Peyer's patch (tissue), 4 donors: ENCODE measurements at places on chromosomes 7 and 10. TPM values are rescaled to one million over a fixed set of nuclear protein-coding genes. Genes with fewer than 3 reads are reported as not detected.

- no peak for DNase-seq
These were observed 285.0 kb downstream of the PHTF2 start for GRCh38 chr7:78083476-78084120.

GRCh38 chr7:130961128-130961601 lies 227.2 kb upstream of the KLF14 start:
- DNase-seq, result peak; percentile 50

DNA sequence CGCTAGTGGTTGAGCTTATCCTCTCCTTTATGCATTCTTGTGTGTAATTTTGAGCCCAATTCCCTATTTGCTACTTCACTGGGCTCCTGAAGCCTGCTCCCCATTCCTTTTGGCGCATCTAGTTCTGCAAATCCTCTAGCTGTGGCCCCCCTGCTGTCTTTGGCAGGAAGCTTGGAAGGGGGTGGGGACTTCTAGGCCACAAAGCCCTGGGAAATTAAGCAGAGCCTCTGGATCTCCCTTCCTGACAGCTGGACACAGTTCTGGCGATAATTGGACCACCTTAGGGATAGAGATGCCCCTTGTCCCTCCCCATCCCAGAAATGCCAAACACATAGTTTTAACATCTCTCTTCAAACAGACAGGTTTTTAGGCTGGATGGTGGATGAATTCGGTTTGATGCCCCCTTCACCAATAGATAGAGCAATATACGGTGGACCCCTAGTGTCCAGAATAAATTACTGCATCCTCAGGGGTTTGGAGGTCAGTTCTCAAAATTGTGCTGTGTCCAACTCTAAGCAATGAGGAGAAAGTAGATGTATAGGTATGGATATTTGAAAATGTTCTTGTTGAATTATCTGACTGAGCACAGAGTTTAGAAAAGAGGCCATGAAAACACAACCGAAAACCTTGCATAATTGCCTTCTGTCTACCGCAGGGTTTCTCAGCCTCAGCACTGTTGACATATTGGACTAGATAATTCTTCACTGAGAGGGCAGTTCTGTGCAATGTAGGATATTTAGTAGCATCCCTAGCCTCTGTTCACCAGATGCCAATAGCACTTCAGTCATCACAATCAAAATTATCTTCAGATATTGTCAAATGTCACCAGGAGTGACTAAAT lies 75.5 kb downstream of the PAPSS2 start:
- DNase-seq, result no peak

GRCh38 chr7:8149222-8149621 lies 112.7 kb downstream of the ICA1 start:
- no peak for DNase-seq

DNA sequence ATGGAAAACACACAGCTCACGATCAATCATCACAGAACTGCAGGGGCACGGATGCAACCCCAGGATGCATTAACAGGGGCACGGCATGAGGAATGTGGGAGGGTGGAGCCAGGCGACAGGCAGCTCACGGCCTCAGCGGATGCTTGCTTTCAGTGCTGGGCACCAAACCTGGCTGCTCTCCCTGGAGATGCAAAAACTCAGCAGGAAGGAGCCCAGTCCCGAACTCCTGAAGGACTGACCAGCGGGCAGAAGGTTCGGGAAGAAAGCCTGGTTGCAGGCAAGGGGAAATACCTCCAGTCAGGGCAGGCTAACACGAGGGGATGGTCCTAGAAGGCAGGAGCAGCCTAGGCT lies 66.8 kb downstream of the CHST15 start:
- no peak for DNase-seq

DNA sequence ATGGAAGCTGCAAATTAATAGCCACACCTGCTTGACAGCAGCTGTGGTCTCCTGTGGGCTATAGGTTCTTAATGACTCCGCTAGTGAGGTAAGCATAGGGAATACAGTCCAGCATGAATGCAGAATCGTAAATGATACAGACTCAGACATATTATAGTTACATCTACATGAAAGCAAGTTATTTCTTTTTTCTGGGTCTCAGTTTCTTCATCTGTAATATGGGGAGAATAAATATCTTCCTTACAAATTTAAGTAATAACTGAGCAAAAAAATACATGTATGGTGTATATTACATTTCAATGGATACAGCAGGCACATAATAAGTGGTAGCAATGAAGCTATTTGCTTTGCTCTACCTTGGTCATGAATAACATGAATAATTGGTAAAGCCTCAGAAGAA lies 245.9 kb upstream of the RHOBTB1 start:
- no peak for DNase-seq

DNA sequence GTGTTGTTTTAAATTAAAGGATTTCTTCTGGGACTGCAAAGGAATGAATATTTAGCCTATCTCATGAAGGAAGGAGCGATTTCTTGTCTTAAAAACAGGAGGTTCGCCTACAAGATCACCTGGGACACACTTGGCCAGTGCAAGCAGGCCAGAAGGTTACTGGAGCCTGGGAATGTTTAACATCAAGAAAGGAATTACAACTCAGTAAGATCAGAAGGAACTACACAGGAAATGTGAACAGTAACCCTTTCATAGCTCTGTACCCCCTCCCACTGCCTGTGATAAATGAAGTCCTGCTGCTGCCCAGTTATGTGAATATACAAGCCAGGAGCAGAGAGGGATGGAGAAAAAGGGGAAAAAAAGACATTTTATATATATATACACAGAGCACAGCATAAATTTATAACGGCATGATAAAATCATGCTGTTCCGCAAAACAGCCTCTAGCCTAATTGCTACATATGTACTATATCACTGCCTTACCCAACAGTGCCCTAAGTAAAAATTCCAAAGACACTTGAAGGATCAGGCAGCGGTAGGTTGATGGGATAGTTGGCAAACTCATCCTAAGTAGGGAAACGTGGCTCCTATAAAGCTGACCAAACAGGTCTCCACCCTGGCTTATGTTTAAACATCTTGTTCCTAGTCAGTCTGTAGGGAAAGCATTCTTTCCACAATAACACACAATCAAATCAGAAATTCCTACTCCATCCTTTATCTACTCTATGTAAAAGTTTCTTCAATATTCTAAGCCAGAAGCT lies 63.8 kb downstream of the ZNF438 start:
- DNase-seq, result no peak

DNA sequence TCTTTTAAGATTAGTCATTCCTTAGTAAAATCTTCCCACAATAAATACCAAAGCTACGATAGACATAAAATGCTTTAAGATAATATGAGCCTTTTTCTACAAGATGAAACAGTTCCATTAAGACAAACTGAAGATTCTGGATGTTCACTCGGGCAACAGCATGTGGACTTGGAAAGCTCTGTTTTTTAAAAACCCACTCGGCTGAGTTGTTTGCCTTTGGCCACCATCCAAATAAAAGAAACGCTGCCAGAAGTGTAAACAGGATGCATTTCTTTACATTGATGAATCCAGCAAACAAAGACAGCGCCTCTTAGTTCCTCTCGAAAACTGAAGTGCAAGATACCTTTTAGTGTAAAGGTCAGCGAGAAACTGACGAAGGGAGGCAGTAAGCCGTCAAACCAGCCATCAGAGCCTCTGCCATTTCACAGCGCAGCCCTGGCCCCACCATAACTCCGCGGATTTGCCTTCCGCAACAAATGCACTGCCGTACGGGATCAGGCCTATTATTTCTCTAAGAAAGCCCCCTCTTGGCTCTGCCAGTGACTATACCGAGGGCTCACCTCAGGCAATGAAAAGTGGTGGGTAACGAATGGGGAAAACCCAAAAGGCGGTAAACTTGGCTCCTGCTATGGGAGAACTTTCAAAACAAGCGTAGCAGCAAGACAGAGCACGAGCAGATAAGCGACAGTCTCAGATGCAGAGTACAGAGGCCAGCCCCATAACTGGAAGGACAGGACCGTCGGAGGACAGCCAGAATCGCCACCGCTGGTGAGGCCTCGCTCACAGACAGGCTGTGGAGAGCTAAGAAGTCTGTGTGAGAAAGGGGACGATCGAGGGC lies 41.4 kb downstream of the GNA12 start:
- DNase-seq, result no peak

The METTL2B gene
- 20.2 TPM for total RNA-seq

The BLOC1S2 gene
- 13.2 TPM for total RNA-seq

The NACAD gene
- total RNA-seq, result not detected
